A172 (cell line): ENCODE measurements at places on chromosomes 2 and 18. TPM values are rescaled to one million over a fixed set of nuclear protein-coding genes. Genes with fewer than 3 reads are reported as not detected.
A peak's percentile ranks its signal among the peaks of the same experiment; 100 is the strongest.

The ATG4B gene
- total RNA-seq = 111 and 132 TPM in 2 replicates

DNA sequence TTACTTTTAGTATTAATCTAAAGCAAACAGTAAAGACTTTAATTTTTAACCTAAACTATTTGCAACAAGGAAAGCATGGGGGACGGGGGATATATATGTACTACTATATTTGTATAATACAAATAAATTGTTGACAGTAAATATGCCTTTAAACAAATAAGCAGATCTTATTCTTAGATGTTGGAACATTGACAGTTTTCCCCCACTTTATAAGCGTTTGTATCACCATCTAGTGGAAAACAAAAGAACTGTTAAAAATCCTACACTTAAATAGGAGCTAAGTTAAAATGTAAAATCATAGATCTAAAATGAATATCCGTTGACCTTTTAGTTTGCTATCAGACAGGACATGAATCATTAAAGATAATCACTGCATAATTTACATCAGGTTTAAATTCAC is 50.0 kb downstream of the RBBP8 start:
- peak; percentile 21 for DNase-seq

The KIDINS220 gene
- total RNA-seq = 46.0 and 54.2 TPM in 2 replicates

DNA sequence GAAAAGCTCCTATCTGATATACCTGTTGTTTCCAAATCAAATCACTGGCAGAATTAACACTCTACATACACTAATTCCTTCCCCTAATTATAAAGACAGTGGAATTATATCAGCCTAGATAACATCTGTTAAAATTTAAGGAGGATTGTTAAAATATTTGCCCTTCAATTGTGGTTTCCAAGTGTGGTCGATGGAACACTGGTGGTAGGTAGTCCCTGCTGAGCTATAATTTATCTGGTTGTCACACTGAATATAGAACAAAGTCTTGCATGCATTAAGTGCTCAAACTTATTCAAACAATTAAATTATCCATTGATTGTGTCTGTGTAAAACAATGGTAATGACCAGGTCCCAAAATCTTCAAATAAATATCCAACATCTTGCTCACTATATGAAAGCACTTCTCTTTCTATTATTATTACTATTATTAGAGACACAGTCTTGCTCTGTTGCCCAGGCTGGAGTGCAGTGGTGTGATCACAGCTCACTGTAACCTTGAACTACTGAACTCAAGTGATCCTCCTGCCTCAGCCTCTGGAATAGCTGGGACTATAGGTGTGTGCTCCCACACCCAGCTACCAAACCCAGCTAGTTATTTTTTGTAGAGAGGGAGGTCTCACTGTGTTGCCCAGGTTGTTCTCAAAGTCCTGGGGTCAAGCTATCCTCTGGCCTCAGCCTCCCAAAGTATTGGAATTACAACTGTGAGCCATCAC is 12.0 kb downstream of the CDH2 start:
- DNase-seq = no peak

The GREB1 gene
- total RNA-seq = 2.8 and 3.4 TPM in 2 replicates

- DNase-seq = no peak
Measured at GRCh38 chr2:235419996-235420395, 73.8 kb upstream of the AGAP1 start.

DNA sequence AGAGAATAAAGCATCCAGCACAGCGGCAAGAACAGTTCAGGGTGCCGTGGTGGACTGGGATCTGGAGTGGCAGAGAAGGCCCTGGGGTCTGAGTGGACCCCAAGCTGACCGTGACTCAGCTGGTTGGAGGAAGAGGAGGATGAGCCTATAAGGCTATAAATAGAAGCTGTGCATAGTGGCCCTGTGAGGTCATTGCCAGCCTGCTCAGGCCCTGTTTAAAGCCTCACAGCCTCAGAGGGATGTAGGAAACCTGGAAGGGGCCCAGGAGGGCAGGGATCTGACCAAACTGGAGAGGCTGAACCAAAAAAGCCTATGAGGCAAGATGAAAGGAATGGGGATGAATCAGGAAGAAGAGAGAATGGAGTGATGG is 11.3 kb upstream of the DES start:
- peak; percentile 97 for DNase-seq

DNA sequence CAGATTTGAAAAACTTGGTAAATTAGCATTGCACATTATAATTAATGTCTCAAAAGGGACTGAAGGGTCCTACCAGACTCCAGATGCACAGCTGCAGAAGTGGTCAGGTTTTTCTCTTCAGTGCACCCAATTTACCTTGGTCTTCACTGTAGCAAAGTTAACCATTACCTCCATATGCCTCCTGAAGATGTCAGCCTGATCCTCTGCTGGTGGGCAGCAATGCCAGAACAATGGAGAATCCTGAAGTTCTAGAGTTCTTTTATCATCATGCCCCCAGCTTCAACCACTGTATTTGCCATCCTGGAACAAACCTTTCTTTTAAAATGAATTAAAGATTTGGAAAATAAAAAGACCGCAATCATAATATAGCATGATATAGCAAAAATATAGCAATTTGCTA is 1774.8 kb upstream of the CELF4 start:
- no peak for DNase-seq
